ENCODE measurements at places on chromosomes 6 and 20.

- DNase-seq, result no peak
These were observed 45.9 kb upstream of the DUSP22 start for GRCh38 chr6:246352-246751.

GRCh38 chr6:13517116-13517515 is 29.7 kb upstream of the GFOD1 start:
- no peak for DNase-seq

DNA sequence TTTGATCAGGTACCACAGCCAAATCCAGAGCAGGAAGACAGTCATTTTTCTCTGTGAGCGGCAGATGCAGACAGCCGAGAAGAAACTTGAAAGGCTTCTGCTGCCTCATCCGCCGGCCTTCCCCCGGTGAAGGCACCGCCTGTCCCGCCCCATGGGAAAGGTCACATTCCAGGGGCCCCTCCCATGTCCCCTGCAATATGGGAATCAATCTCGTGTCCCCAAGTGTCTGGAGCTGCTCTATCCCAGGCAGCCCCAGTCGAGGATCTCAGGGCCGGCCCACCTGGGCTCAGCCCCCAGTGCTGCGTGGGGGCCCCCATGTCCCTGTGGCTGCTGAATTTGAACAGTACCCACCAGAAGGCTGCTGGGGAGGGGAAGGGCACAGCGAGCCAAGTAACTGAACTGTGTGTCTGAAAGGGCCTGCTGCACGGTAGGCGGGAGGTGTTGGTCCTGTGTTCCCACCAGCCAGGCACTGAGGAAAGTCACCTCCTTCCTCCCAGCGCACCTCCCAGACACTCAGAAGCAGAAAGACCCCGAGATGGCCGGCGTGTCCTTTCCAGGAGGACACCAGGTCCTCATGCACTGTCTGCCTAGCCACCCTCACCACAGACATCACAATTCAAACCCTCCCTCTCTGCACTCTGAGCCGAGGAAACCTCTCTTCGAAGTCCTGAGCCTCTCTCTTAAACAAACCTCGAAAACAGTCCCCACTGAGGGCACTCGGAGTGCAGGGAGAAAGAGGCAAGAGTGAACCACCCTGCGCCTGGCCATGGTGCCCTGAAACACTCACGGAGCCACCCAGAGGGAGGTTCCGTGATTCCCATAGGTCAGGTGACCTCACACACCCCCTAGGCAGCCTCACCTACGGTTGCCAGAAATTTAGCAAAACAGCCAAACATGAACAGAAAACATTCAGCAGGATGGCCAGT is 99.3 kb downstream of the PSMB1 start:
- no peak for DNase-seq

- DNase-seq, result no peak
These were observed 13.2 kb downstream of the QKI start for GRCh38 chr6:163427498-163428254.

DNA sequence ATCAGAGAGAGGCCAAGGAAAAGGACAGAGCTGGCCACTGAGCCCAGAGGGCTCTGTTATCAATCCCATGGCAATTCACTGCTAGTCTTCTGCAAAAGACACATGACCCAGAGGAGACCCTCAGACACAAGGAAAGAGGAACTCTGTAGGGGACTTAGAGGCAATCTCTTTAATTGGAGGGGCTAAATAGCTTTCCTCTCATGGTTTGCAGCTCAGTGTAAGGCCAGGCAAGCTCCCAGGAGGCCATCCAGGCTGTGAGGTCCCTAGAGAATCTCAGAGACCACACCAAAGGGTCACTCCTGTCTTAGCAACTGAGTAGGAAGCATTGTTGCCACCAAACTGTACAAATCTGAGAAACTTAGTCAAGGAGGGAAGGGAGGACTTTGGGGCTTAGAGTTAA is 10.0 kb upstream of the HLA-DOA start:
- DNase-seq, result no peak

GRCh38 chr20:58138395-58138794 is 90.1 kb downstream of the ANKRD60 start:
- DNase-seq, result no peak

GRCh38 chr6:116545651-116546050 is at the start of gene TRAPPC3L:
Gene TRAPPC3L, minus strand, starts transcription at chr6:116545684. Its CDS starts 170 bp downstream, at chr6:116545514.
- no peak for DNase-seq

DNA sequence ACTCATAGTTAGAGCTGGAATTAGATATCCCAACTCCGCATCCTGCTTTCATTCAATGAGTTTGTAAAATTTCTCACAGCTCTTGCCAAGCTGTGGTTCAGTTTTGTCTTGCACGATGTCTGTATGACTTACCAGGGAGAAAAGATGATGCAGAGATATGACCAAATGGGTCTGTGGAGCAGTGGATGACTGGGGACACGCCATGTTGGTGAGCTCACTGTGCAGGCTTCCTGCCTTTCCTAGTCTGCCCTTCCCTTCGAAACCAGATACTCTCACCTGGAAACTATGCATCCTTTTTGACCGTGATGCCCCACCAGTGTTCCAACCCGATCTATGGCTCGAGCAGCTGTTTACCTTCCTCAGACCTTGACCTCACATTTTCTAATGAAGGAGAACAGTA is 262.7 kb upstream of the BMP2 start:
- no peak for DNase-seq
